GDM1 (cell line): ENCODE measurements at places on chromosomes 16 and 17.

- DNase-seq: no peak
Observed at GRCh38 chr16:8953064-8953463, 10.6 kb downstream of the USP7 start.

- DNase-seq: no peak
Observed at GRCh38 chr16:18039931-18040330, 296.6 kb downstream of the NPIPA8 start.

DNA sequence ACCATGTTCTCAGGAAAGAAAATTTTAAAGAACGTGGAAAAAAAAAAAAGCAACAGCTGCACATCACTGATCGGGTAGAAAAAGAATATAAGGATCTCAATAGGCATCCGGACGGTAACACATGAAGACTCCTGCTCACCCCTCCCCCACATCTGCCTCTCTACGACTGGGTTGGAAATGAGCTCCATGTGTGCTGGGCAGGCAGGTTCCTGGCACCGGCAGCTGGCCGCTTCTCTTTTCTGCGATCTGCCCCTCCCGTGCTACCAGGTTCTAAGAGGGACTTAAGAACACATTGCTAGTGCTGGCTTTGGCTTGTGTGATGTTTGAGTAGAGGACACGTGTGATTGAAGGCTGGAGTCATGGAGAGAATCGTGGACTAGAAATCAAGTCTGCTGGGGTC lies 115.5 kb downstream of the AATF start:
- DNase-seq: no peak

GRCh38 chr17:42027590-42027889 lies 7.7 kb downstream of the NKIRAS2 start:
- DNase-seq: no peak

DNA sequence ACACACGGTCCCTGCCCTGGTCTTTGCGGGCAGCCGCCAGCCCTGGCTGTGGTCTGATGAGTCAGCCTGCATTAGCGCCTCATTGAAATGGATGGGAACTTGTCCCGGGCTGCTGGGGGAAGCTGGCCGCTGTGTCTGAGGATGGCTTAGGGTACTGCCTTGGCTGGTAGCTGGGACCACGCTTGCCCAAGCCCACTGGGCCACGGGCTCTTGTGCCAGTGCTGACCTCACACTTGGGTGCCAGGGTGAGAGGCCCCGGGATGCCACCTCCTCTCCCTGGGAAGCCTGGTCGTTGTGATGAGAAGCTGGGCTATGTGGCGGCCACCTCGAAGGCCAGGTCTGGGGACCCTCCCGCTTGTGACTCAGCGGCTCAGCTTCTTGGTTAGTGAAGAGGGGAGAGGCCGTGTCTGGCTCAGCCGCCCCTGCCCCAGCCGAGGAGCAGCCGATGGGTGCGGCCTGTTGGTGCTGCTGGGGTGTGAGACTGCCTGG lies 10.7 kb downstream of the CACNA1H start:
- no peak for DNase-seq

DNA sequence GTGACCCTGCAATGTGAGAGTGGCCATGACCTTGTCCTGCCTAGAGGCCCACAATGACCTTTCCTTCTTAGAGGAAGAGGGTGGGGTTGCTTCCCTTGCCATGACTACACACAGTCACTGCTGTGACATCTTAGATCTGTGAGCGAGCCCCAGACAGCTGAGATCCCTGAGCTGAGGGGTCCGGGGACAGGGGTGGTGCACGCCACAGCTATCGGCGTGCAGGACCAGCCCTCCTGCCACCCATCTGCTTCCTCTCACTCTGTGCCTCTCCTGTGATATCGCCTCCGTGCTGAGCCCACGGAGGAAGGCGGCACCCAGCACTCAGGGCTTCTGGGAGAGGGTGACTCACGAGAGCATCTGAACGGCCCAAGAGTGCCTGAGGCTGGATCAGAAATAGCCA lies 35.2 kb downstream of the KIAA0513 start:
- DNase-seq: no peak

DNA sequence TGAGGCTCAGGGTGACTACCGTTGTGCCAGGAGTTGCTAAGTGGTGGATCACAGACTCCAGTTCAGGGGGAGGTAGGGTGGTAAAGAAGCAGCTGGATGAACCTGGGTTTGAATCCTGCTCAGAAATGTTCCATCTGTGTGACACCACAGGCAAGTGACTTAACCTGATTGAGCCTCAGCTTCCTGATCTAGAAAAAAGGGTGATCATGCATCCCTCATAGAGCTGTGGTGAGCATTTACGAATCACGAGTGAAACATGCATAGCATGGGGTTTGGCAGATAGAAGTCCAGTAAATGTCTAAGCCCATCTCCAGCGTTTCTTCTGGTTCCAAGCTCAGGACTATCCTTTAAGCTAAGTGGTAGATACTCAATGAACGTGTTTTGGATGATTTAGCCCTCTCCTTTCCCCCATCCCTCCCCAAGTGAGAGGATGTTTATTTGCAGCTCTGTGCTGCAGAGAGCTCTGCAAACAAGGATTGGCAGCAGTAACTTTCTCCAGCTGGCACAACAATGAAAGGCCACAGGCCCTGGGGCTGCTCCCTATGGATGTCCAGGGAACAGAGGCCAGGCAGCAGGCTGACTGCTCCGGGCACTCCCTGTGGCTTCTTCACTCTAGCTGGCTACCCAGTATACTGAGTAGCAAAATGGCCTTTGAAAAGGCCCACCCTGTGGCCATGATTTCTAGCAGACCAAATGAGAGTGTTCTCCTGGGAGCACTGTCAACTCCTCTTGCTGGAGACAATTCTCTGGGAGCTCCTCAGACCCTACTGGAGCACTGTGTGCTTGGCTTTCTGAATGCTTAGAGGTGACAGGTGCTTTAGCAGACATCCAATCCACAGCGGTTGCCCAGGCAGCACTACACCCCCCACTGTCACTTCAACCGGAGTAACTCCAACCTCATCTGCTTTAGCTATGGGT lies 21.3 kb downstream of the CA4 start:
- no peak for DNase-seq

DNA sequence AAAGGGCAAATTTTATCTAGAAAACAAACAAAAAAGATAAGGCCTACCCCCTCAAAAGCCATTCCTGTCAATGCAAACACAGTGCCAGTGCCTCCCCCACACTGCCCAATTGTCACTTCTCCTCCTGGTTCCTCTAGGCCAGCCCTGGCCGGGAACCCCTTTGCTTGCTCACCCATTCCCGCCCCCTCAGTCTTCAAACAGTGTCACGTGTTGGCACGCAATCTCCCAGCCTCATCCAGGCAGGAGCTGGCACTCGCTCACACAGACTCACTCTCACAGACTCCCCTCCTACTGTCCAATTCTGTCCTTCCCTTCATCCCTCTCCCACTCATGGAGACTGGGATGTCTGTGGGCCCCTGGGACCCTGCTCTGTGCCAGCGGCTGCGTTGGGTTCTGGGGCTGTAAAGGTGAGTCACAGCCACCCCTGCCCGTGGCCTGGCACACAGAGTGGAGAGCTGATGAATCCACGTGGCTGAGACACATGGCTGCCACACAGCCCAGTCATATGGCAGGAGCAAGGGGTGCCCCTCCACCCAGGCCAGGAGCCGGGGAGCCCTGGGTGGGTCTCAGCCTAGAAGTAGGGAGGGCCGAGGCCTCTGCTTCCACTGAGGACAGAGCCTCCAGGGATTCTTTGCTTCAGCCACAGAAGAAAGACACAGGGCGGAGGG lies 54.8 kb downstream of the VAC14 start:
- no peak for DNase-seq

DNA sequence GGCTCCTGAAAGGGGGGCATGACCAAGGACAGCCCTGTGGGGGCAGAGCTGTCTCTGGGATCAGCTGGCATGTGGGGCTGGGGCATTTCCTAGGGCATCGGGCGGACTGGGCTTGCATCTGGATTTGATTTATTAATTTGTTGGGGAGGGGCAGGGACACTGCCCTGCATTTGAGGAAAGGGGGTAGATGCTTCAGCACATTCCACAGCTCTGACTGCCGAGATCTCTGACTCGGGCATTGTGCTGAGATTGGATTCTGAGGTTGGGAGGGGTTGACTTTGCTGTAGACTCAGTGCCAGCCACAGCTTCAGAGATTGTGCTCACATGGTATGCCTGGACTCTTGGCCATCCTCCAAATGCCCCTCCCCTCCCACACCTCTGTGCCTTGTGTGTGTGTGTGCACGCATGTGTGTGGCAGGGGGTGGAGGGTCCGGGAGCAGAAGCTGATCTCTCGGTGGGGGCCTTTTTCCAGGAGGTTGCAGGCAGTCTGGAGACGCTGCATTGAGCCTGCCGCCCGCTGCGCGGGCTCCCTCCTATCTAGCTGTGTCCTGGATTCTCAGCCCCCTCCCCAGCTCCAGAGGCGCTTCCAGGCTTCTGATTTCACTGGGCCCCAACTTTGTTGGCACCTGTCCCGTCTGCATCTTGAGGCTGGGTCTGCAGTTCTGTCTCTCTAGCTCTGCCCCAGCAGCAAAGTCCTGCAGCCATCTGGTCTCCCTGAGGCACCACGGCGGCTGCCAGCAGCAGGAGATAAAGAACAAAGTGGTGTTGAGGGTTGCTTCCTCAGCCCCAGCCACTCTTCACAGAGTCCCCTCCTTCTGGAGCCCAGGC lies 14.9 kb downstream of the IGFBP4 start:
- DNase-seq: no peak

- DNase-seq: no peak
Observed at GRCh38 chr16:57527610-57528360, 8.6 kb downstream of the CCDC102A start.

- DNase-seq: no peak
Observed at GRCh38 chr17:58985367-58985766, 121.3 kb downstream of the TRIM37 start.

- no peak for DNase-seq
Observed at GRCh38 chr17:71339206-71339605, 781.6 kb upstream of the SOX9 start.

- DNase-seq: no peak
Observed at GRCh38 chr16:22308824-22309520, 11.8 kb downstream of the POLR3E start.

- DNase-seq: no peak
Observed at GRCh38 chr17:58338454-58338840, 9.9 kb upstream of the TSPOAP1 start.

- DNase-seq: no peak
Observed at GRCh38 chr17:74244548-74244947, 29.5 kb upstream of the DNAI2 start.

DNA sequence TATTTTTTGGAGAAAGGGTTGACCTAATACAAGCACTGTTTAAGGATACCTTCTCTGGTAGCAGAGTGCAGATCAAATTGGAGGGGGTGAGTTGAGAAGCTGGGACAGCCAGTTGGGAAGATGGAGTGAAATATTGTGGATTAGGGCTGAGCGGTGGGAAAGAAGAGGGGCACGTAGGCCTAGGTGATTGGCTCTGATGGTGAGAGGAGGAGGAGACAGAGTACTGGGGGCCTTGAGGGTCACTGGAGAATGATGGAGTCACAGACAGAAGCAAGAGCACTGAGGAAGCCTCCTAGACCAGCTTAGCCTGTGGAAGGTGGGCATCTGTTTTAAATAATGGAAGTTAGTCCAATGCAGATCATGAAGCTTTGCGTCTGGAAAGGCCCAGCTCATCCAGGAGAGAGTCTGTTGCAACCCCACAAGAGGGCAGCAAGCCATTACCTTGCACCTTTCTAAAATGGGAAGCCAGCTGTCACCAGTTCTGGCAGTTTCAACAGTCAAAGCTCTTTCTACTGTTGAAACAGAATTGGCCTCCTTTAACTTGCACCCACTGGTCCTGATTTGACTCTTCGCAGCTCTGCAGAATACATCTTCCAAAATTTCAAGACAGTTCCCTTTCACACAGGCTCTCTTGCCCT lies 11.8 kb downstream of the SLC9A5 start:
- peak; percentile 1 for DNase-seq

GRCh38 chr16:81831722-81832126 lies 52.6 kb downstream of the PLCG2 start:
- peak; percentile 75 for DNase-seq
